ENCODE measurements at places on chromosomes 6 and 20. TPM values are rescaled to one million over a fixed set of nuclear protein-coding genes. Genes with fewer than 3 reads are reported as not detected.

ULBP1 gene
- 0.12 TPM for total RNA-seq

KCNK15 gene
- 0.13 TPM for total RNA-seq

CTCFL gene
- total RNA-seq: not detected

GNAS-AS1 gene
- 0.23 TPM for total RNA-seq

RAET1E gene
- total RNA-seq: 0.75 TPM

SLC26A8 gene
- not detected for total RNA-seq

GRCh38 chr6:17091122-17091521 lies 10.7 kb upstream of the STMND1 start:
- H3K36me3 ChIP-seq: no peaks in the 10 kb centered on the region
- H3K27me3 ChIP-seq: no peaks in the 10 kb centered on the region
- no peak overlapping the region for H3K4me3 ChIP-seq
- H3K4me1 ChIP-seq: no peaks in the 10 kb centered on the region
- H3K27ac ChIP-seq: no peak overlapping the region
- no peak for DNase-seq

- H3K4me1 ChIP-seq: no peaks in the 10 kb centered on the region
- DNase-seq: no peak
- no peak overlapping the region for H3K27ac ChIP-seq
- H3K4me3 ChIP-seq: no peak overlapping the region
Observed at GRCh38 chr6:12126051-12126450, 113.9 kb downstream of the HIVEP1 start.

DNA sequence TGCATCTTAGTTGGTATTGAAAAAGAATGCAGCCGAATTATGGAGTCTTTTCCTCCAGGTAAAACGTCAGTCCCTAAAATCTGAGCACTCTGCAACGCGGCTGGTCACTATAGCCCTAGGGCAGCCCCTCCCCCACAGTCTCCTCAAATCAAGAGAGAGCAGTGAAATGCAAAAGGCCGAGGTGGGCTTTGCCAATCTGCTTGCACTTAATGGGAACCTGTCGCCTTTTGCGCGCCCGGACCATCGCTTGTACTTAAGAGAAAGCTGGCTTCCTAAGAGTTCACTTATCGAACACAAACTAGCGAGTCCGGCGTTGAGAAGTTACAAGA lies 447 bp downstream of the MCM3 start:
- H3K27ac ChIP-seq: peak overlapping the region; percentile 32
- peak overlapping the region; percentile 88 for H3K4me3 ChIP-seq
- no peaks in the 10 kb centered on the region for H3K27me3 ChIP-seq
- no peaks in the 10 kb centered on the region for H3K4me1 ChIP-seq

- no peak overlapping the region for H3K27ac ChIP-seq
- DNase-seq: no peak
- H3K36me3 ChIP-seq: no peaks in the 10 kb centered on the region
- H3K27me3 ChIP-seq: no peaks in the 10 kb centered on the region
- H3K4me1 ChIP-seq: peaks cover 7% of the 10 kb centered on the region
Observed at GRCh38 chr6:154617175-154617574, 106.7 kb upstream of the CNKSR3 start.

GRCh38 chr6:73264446-73264845 lies 1.4 kb upstream of the KHDC1 start:
- no peak overlapping the region for H3K4me3 ChIP-seq
- no peaks in the 10 kb centered on the region for H3K4me1 ChIP-seq
- no peak for DNase-seq
- no peak overlapping the region for H3K27ac ChIP-seq
- H3K36me3 ChIP-seq: no peaks in the 10 kb centered on the region

- H3K4me1 ChIP-seq: peaks cover 64% of the 10 kb centered on the region
- no peaks in the 10 kb centered on the region for H3K36me3 ChIP-seq
- H3K4me3 ChIP-seq: no peak overlapping the region
- no peaks in the 10 kb centered on the region for H3K27me3 ChIP-seq
Observed at GRCh38 chr6:109478222-109478805, 4.7 kb downstream of the ZBTB24 start.

Measured in heart left ventricle (tissue), 16 donors.